NCI-H2081 (cell line): ENCODE measurements at places on chromosomes 5 and 9.
A peak's percentile ranks its signal among the peaks of the same experiment; 100 is the strongest.

GRCh38 chr5:168239325-168239724, 52.1 kb upstream of the WWC1 start:
- DNase-seq = no peak

- DNase-seq = peak; percentile 19
These were observed 267.9 kb upstream of the PDE4D start for GRCh38 chr5:60161340-60161934.

DNA sequence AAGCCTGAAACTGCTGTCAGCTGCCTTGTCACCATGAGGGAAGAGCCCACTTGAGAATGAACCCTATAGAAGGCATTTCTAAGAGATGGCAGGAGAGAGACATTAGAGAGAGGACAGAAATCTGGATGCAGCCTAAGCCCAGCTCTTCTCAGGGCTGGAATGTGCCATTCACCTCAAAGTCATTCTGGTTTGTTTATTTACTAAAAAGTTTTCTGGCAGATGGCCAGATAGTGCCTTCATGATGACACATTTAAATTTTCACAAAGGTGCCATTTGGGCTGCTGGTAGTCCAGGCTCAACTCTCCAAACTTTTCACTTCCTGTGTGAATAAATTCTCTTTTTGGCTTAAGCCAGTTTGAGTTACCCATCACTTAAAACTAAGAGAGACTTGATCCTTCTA, 144.6 kb upstream of the ZNF366 start:
- no peak for DNase-seq

DNA sequence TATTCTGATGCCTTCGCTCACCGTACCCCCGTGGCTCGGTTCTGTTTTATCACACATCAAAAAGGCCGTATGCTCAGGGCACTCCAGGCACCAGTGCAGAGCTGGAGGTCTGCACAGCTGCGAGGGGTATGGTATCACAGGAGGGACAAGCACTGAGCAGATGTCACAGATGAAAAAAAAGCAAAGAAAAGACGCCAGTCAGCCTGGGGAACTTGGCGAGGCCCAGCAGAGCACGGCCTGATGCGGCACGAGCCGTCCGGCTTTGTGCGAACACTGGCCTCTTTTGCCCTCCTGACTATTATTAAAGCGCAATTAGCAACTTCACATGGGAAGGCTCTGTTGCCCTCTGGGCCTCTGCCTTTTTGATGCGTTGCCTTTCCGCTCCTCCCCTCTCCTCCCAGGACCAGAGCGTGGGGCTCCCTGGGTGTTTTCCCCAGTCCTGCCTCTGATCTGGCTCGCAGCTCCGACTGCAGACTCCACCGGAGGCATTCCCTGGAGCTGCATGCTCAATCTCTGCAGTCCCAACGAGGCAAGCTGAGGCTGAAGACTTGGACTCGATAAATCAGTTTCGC, 44.4 kb downstream of the AK8 start:
- no peak for DNase-seq

DNA sequence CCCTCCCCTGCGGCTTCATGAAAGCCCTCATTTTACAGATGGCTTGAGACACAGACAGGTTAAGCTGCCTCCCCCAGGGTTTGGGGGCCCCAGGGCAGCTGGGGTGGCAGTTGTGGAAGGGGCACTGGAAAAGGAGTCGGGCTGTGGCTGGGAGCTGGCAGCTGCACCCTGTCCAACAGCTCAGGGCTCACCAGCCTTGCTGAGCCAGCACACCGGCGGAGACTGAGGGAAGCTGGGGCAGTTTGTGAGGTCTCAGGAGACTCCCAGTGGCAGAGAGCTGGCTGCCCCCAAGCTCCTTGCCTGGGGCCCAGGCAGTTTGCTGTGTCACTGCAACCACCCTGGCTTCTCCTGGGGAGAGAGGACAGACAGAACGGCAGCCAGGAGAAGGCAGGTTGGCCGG, 34.8 kb upstream of the RAPGEF1 start:
- no peak for DNase-seq

- no peak for DNase-seq
These were observed 30.3 kb downstream of the CEP72 start for GRCh38 chr5:642481-642880.

GRCh38 chr5:81292130-81292529, 9.3 kb upstream of the ZCCHC9 start:
- no peak for DNase-seq

DNA sequence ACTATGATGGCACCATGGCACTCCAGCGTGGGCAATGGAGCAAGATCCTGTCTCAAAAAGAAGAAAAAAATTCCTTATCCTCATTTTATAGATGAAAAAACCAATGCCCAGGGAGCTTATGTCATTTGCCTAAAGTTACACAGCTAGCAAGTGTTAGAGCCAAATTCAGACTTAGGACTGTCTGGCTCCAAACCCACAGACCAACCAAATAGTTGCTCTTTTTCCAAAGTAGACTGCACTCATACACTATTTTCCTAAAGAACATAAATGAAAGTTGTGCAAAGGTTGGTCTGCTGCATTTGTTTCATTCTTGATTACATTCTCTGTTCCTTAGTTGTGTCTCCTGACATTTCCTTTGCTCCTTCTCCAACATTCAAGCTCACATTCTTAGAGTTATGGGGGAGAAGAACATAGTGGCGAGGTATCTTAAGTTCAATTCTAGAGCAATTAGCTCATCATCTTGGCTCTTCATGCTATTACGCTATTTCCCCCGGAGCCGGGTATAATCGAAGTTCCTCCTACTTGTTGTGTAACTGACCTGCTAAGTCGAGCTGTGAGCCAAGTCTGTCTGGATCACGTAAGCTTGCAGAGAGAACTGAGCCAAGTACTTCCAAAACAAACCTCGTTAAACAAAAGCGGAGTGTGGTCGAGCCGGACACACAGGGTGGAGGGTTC, 138.3 kb downstream of the RFK start:
- no peak for DNase-seq
